Right ventricle myocardium inferior (tissue), 1 donor: ENCODE measurements at places on chromosomes 6 and 20.

DNA sequence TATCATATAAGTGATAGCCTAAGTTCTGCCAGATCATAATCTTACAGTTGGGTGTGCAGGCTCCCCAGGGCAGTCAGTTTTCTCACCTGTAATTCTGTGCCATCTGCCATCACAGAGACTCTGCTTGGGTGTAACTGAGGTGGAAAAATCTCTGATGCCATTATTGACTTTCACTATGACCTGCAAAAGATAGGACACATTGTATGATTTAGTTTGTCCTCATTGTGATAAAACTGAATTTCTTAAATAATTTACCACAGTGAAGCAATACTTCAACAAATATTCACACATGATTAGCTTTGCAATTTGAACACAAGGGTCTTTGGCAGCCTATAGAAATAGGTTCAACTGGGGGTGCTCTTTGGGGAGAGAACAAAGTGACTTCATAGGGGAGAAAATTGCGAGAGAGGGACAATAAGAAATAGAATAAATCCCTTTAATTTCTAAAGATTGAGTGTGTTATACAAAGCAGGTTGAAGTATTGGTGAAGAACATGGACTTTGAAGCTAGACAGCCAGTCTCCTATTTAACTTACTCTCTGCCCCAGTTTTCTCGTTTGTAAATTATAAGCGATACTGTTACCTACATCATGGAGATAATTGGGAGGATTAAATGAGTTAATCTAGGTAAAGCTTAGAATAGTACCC is 27.3 kb downstream of the FAM229B start:
- no peak for DNase-seq

DNA sequence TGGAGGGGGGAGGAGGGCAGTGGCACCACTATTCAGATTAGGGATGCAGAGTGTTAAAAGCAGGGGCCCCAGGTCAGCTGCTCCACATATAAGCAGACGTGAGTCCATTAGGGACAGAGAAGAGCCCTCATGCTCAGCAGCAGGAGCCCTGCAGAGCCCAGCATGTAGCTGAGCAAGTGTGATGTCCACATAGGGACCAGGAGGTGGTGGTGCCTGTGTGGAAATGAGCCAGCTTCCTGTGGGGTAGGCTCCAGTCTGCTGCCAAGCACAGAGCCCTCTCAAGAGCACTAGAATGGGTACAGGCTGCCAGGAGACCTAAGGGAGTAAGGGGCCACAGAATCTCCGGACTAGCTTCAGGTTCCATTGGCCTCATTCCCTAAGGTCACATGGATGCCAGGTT is 57.9 kb upstream of the MLN start:
- no peak for DNase-seq

DNA sequence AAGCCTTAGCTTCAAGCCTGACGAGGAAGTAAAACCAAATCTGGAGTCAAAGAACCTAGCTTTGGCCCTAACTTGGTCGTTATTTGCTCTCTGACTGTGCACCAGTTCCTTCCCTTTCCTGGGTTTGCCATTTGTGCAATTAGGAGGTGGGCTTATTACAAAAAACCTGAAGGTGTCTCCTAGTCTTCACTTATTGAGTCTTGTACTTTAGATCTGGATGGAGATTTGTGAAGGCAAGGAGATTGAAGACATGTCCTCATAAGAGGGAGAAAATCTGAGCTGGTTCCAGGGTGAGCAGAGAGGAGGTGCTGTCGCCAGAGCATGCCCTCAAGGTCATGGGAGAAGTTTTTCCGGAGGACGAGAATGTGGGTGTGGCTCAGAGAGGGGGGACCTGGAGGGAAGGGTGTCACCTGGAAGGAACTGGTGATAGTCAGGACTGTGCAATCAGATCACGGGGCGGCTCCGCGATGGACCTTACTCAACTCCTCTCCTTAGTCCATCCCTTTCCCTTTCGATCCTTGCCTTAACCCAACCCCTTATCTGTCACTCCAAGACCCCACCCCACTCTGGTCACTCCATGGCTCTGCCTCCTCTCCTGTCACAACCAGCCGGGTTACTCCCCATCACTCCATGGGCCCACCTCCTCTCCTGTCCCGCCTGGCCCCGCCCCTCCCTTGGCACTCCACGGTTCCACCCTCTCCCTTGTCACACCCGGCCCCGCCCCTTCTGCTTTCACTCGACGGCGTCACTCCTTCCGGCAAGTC is 588 bp upstream of the ACSS2 start:
- DNase-seq: peak; percentile 100

DNA sequence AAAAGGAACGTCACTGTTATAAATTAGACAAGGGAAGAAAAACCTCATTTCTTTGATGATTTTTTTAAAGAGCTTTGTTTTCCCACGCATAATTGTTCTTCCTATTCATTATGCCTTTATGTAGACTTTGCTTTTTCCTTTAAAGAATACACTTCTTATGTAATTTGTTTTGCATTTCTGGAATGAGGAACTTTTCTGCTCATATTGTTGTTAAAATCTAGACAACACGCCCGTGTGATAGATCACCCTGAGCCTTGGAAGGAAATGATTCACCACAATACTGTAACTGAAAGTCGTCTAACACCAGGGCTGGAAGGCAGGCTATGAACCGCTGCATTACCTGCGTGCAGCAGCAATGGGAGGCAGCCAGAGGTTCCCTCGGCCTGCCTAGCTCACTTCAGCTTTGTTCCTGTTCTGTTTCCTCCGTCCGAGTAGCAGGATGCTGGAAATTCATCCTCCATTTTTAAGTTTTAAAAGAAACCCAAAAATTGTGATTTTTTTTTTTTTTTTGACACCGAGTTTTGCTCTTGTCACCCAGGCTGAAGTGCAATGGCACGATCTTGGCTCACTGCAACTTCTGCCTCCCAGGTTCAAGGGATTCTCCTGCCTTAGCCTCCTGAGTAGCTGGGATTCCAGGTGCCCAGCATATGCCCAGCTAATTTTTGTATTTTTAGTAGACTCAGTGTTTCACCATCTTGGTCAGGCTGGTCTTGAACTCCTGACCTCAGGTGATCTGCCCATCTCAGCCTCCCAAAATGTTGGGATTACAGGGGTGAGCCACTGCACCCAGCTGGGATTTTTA is 49.6 kb upstream of the ZNF217 start:
- DNase-seq: no peak

GRCh38 chr6:37757381-37757780 is 59.7 kb upstream of the MDGA1 start:
- no peak for DNase-seq

GRCh38 chr6:152594701-152595100 is 42.5 kb downstream of the SYNE1 start:
- DNase-seq: no peak

DNA sequence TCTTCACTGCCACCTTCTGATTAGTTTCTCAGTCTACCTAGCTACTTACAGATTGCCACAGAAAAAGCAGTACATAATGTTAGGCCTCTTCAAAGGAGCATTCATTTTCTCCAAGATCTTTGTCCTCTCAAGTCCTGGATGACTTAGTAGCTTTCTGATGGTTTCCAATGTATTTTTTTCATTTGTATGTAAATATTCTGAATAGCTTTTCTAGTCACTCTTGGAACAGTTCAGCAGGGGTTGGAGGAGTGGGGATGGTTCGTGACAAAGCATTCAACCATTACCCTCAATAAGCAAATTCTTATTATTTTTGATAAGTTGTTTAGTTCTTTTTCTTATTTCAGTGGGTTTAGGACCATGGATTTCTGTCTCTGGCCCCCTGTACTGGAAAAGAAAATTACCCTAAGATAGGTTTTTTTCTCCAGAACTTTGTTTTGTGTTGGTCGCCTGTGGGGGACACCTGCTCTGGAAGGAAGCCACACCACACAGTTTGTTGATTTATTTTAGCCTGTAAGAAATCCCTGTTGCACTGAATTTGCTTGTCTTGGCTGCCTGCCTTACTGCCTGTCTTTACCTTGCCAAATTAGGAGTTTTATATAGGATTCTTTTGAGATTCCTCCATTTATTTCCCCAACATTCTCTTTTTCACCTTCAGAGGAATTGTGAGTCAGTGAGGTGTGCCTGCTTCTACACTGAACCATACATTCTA is 247.9 kb downstream of the RFPL4B start:
- DNase-seq: no peak

- no peak for DNase-seq
Measured at GRCh38 chr20:62695448-62696414, 12.9 kb upstream of the NTSR1 start.

DNA sequence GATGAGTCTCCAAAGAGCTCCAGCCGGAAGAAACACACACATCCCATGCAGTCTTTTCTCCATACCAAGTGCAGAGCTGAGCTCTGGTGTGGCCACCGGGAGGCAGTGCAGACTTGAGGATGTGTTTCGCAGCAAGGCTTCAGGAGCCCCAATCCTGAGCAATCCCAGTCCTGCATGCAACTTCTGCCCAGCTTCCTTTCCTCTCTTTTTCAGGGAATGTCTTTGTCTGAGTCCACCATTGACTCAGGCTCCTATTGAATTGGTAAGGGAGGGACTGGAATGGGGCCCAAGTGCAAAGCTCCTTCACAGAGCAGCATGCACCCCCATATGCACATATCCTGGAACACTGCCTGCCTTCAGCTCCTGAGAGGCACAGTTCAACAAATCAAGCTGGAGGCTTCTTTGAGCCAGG is 50.5 kb upstream of the ASIP start:
- DNase-seq: peak; percentile 80

GRCh38 chr20:11144114-11144950 is 470.5 kb upstream of the JAG1 start:
- no peak for DNase-seq

- no peak for DNase-seq
Measured at GRCh38 chr6:51394061-51394460, 575.4 kb downstream of the TFAP2B start.
